ENCODE measurements at places on chromosomes 12 and 14.

- no peak for DNase-seq
These were observed 61.0 kb downstream of the TAOK3 start for GRCh38 chr12:118311666-118312065.

GRCh38 chr14:52039124-52039815 lies 29.6 kb downstream of the NID2 start:
- no peak for DNase-seq

- peak; percentile 93 for DNase-seq
These were observed at the start of gene GPR162 for GRCh38 chr12:6821591-6822425. TSS of gene GPR162 (plus strand) at chr12:6821821. CDS start at chr12:6823899, 2,078 bp downstream.

DNA sequence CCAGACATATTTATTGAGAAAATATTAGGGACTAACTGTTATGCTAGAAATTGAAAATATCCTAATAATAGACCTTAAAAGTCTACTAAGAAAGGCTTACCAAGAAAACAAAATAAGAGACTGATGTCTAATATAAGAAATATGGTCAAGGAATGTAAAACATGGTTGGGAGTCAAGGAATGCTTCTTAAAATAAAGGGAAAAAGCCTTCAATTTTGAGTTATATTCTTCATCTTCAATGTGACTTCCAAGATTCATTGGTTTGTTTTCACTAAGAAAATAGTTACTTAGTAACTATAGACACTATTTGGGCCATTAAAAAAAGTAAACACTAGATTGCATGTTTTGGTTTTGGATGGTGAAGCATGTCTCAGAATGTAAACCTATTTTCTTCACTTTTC lies 88.1 kb upstream of the ETV6 start:
- no peak for DNase-seq

GRCh38 chr14:95195031-95195430 lies 37.7 kb upstream of the DICER1 start:
- DNase-seq = no peak

DNA sequence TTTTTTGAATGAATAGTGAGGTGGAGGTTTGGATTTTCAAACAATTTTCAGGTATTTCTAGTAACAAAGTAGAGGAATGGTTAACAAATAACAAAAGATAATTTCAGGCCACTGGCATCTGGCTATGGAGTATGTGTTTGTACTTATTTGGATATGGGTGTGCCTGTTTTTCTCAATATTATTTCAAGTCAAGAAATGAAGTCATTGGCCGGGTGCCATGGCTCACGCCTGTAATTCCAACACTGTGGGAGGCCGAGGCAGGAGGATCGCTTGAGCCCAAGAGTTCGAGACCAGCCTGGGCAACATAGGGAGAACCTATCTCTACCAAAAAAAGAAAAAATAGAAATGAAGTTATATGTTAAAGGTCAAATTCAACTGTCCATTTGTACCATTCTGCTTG lies 13.9 kb downstream of the SLC35E3 start:
- no peak for DNase-seq

DNA sequence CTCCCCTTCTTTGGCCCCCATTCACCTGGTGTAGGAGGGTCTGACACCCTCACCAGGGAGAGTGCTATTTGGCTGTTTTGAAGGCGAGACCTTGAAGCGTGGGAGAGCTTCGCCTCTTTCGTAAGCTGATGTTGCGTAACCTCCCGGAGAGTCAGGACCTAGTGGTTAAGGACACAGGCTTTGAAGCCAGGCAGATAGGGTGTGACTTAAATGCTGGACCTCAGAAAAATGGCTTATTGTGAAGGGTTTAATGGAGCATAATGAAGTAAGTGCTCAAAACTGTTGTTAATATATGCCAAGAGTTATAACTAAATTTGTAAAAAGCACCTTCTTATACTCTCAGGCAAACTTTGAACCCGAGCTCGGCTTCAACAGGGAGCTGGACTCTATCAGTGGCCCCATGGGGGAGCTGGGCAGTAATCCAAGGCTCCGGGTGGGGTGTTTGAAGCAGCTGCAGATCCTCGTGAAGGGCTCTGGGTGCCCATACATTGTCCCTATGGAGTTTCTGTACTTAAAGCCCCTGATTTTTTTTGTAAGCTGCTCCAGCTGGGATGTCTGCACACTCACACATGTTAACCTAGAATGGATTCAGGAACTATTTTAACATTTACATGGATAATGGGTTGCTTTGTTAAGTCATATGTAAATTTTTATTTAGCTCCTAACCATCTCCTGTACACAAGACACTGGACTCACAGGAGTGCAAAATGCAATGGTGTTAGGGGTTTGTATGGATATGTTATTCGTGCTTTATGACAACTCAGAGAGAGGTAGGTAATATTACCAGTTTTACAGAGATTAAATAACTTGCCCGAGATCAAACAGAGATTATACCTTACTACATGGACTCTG lies 26.0 kb downstream of the PPFIBP1 start:
- peak; percentile 79 for DNase-seq

DNA sequence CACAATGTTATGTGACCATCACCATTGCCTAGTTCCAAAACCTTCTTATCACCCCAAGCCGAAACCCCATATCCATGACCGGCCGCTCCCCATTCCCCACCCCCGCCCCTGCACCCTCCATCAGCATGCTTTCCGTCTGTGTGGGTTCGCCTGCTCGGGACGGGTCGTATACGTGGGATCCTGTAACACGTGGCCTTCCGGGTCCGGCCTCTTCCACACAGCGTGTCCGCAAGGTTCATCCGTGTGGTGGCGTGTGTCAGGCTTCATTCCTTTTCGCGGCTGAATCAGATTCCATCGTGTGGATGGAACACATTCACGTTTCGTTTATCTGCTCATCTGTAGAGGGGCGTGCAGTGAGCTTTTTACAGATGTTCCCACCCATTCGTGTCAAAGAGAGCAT lies 41.4 kb downstream of the RIMBP2 start:
- no peak for DNase-seq

- DNase-seq = no peak
These were observed 5.3 kb downstream of the LTB4R start for GRCh38 chr14:24316597-24316950.

DNA sequence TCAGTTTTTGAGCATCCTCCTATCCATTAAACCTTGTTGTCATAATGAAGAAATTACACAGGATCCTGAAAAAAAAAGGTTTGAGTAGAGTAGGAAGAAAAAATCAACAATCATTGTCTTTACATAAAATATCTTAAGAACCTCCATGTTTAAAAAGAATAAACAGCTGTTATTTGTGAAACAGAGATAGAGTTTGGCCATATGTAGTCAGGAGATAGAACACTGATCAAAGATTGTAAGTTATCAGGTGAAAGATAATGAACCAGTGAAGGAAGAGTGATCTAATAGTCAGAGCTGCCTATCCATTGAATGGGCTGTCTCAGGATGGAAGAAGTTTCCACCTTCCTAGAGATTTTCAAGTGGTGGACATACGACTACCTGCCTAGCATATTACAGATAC lies 397.1 kb downstream of the SOX5 start:
- DNase-seq = no peak

- DNase-seq = peak; percentile 92
These were observed 1.8 kb upstream of the SAMD4A start for GRCh38 chr14:54564868-54565784.

GRCh38 chr14:72774141-72774540 lies 119.8 kb downstream of the DPF3 start:
- DNase-seq = no peak

GRCh38 chr12:13973996-13974395 lies 7.4 kb downstream of the GRIN2B start:
- DNase-seq = no peak

DNA sequence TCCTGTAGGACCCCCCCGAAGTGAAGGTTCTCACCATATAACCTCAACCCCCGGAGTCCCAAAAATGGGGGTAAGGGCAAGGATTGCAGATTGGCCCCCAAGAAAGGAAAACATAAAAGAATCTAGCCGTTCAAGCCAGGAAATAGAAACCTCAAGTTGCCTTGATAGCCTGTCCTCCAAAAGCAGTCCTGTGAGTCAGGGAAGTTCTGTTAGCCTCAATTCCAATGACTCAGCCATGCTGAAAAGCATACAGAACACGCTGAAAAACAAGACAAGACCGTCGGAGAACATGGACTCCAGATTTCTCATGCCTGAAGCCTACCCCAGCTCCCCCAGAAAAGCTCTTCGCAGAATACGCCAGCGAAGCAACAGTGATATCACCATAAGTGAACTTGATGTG lies 344.2 kb upstream of the RGS6 start:
- DNase-seq = no peak

All from NCI-H69 (cell line).